ENCODE measurements at places on chromosomes 4 and X. TPM values are rescaled to one million over a fixed set of nuclear protein-coding genes. Genes with fewer than 3 reads are reported as not detected.

Gene RAB40A
- total RNA-seq = 2.3 TPM

GRCh38 chr4:95549246-95550114 is 707 bp upstream of the UNC5C start:
- H3K36me3 ChIP-seq = no peaks in the 10 kb centered on the region
- peak; percentile 82 for DNase-seq
- H3K4me1 ChIP-seq = peaks cover 27% of the 10 kb centered on the region
- H3K27ac ChIP-seq = peak overlapping the region; percentile 52
- peak overlapping the region; percentile 55 for H3K4me3 ChIP-seq

GRCh38 chr4:125135652-125136051 is 179.1 kb upstream of the FAT4 start:
- no peak overlapping the region for H3K4me3 ChIP-seq
- no peaks in the 10 kb centered on the region for H3K36me3 ChIP-seq
- DNase-seq = no peak
- H3K27me3 ChIP-seq = no peaks in the 10 kb centered on the region
- H3K27ac ChIP-seq = no peak overlapping the region

GRCh38 chr4:88356771-88357170 is 21.9 kb upstream of the HERC6 start:
- H3K4me1 ChIP-seq = no peaks in the 10 kb centered on the region
- no peaks in the 10 kb centered on the region for H3K27me3 ChIP-seq
- no peak overlapping the region for H3K27ac ChIP-seq
- DNase-seq = no peak
- no peaks in the 10 kb centered on the region for H3K36me3 ChIP-seq

Gene IL15
- 3.8 TPM for total RNA-seq

- H3K36me3 ChIP-seq = no peaks in the 10 kb centered on the region
- H3K27me3 ChIP-seq = no peaks in the 10 kb centered on the region
- no peak overlapping the region for H3K27ac ChIP-seq
Observed at GRCh38 chr4:87819281-87819919, 13.4 kb upstream of the MEPE start.

Gene SH3RF1
- total RNA-seq = 15.1 TPM

DNA sequence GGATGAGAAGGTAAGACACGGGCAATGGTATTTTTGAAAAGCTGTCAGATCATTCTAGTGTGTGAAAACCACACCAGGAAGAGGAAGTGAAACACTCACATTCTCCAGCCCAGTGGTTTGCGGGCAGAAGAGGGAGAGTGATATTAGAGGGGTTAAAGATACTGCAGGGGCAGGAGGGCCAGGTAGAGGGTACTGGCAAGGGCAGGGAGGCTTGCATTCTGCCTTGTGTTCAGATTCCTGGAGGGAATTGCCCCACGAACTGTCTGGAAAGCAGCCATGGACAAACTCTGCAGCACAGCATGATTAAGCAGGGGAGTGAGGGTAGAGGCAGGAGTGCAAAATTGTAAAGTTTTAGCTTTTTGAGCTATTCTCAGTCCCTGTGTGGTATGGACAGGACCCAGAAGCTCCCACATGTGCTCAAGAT is 30.9 kb downstream of the NIPAL1 start:
- no peak overlapping the region for H3K4me3 ChIP-seq
- no peak for DNase-seq
- peaks cover 18% of the 10 kb centered on the region for H3K4me1 ChIP-seq
- H3K27ac ChIP-seq = no peak overlapping the region
- H3K27me3 ChIP-seq = no peaks in the 10 kb centered on the region

DNA sequence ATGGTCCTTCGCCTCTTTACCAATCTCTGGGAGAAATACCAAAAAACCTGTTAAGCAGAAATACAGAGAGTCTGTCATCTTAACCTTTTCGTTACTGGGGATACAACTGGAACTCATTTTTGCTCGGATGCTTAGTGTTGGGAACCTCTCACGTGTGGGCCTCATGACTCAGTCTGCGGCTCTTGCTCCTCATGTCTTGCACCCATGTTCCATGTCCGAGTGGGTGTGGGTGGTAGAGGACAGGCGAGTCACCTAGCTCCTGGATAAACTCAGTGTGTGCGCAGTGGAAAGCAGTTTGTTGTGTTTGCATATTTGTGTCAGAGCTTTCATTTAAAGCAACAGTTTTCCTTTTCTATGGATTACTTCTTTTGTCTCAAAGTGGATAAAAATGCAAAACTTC is 70.6 kb downstream of the TNIP2 start:
- H3K27me3 ChIP-seq = no peaks in the 10 kb centered on the region
- H3K36me3 ChIP-seq = peaks cover 69% of the 10 kb centered on the region
- no peak for DNase-seq
- no peak overlapping the region for H3K4me3 ChIP-seq
- no peak overlapping the region for H3K27ac ChIP-seq

- peaks cover 21% of the 10 kb centered on the region for H3K4me1 ChIP-seq
- H3K4me3 ChIP-seq = no peak overlapping the region
- no peaks in the 10 kb centered on the region for H3K36me3 ChIP-seq
- H3K27me3 ChIP-seq = no peaks in the 10 kb centered on the region
- no peak for DNase-seq
- peak overlapping the region; percentile 76 for H3K27ac ChIP-seq
Observed at GRCh38 chr4:152258804-152259708, 276.8 kb downstream of the FBXW7 start.

DNA sequence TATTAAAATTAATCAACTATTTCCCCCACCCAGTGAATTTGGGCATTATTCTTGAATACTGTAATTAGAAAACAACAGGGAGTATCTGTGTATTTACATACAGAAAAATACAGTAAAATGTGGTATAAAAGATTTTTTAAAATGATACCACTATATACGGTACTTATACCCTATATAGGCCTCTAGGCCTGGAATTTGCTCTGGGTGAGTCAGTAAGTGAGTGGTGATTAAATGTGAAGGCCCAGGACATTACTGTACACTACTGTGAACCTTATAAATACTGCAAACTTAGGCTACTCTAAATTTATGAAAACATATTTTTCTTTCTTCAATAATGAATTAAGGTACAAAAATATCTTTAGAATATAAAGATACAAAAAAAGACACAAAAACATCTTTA is 6.3 kb upstream of the CSN3 start:
- H3K4me3 ChIP-seq = no peak overlapping the region
- H3K4me1 ChIP-seq = no peaks in the 10 kb centered on the region
- no peaks in the 10 kb centered on the region for H3K36me3 ChIP-seq
- H3K27me3 ChIP-seq = no peaks in the 10 kb centered on the region

DNA sequence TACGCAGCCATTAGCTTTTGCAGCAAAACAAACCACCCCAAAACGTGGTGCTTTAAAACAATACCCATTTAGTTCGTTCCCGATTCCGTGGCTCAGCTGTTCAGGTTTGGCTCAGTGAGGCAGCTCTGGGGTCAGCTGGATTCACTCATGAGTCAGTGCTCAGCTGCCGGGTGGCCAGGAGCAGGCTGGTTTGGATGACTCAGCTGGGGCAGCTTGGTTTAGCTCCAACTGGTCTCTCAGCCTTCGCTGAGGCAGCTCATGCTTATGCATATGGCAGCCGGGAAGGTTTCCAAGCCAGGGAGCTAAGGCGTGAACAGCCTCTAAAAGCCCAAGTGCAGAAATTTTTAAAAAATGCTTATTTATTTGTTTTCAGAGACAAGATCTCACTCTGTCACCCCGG is 13.3 kb upstream of the CD99 start:
- H3K27me3 ChIP-seq = no peaks in the 10 kb centered on the region
- H3K27ac ChIP-seq = no peak overlapping the region
- peak; percentile 89 for DNase-seq
- peaks cover 10% of the 10 kb centered on the region for H3K4me1 ChIP-seq
- H3K4me3 ChIP-seq = no peak overlapping the region

Gene ALAS2
- total RNA-seq = not detected

Gene TMPRSS11A
- not detected for total RNA-seq

DNA sequence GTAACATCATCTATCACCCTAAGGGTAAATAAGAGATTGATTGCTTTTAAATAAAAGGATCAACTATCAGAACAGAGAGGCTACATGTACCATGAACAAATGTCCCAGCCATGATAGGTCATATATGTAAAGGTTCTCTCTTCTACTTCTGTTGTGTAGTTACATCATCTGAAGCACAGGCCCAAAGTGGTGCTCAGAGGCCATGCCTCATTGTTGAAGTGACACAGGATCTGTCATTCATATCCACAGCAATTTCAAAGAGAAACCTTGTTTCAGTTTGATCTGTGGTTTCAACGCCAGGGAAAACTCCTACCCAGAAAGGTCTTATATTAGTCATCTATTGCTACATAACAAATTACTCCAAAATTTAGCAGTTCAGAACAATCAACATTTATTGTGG is 269.2 kb upstream of the MAOA start:
- no peak overlapping the region for H3K27ac ChIP-seq
- no peaks in the 10 kb centered on the region for H3K4me1 ChIP-seq
- no peaks in the 10 kb centered on the region for H3K36me3 ChIP-seq
- DNase-seq = no peak
- H3K4me3 ChIP-seq = no peak overlapping the region

DNA sequence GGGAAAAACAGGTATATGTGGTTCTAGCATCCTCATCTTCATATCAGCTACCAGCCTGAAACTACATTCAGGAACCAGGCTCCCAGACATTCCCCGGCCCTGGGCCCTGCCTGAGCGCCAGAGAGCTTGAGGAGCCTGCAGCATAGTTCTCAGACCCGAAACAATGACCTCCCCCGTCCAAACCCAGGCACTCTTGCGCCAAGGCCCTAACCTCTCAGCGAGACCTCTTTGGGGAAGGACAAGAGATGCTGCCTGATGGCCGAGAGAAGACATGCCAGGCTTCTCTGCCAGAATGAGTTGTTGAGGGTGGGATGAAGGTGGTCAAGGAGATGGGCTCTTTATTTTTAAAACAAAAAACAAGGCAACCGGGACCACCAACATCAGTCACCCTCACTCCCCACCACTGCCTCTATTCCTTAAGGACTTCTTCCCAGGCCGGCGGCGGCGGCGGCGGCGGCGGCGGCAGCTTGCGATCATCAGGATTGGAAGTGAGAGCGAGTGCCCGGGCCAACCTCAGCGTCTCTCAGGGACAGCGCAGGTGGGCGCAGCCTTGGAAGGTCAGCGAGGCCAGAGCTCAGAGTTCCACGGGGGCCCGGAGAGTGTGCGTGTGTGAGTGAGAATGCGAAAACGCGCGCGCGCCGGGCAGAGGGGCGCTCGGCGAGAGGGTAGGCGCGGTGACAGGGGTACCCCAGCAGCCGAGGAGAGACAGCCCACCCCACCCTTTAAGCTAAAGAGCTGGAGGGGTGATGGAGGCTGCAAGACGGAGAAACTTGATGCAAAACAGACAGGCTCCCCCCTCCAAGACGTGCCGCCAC is 601 bp downstream of the INPP4B start:
- peaks cover 21% of the 10 kb centered on the region for H3K4me1 ChIP-seq
- peak overlapping the region; percentile 69 for H3K4me3 ChIP-seq
- peaks cover 22% of the 10 kb centered on the region for H3K27me3 ChIP-seq
- no peak for DNase-seq
- H3K36me3 ChIP-seq = no peaks in the 10 kb centered on the region

DNA sequence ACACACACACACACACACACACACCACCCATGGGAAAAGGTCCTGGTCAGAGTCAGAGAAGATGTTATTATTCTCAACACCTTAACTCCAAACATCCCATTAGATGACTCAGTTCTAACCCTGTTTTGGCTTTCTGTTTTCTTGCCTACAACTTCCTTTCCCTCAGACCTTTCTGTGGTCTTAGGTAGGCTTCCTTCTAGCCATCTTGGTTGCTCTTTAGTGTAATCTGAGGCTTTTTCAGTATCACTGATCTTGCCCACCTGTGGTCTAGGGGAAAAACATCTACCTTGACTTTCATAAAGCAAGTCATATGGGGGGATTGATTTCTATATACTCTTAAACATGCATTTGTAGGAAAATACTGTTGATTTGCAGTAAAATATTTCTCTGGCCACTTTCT is 56.9 kb downstream of the ATG4A start:
- H3K27me3 ChIP-seq = no peaks in the 10 kb centered on the region
- no peak overlapping the region for H3K4me3 ChIP-seq
- no peak for DNase-seq
- H3K27ac ChIP-seq = no peak overlapping the region
- peaks cover 5% of the 10 kb centered on the region for H3K36me3 ChIP-seq

DNA sequence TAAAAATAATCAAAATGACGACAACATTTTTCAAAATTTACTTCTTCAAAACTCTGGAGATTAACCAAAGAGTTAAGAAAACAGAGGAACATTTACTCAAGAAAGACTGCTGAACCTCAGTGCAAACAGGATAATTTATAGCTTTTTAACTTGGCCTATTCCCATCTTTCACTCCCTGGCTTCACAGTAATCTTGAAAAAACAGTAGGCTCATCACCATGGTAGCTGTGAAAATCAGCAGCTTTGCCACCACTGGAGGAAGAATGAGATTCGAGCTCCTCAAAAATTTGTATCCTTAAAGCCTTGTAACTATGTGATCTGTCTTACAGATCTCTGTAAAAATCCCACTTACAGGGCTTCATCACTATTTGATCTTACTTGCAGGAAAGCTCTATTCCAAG is 447.7 kb upstream of the CTSO start:
- no peak for DNase-seq
- H3K4me3 ChIP-seq = no peak overlapping the region
- no peaks in the 10 kb centered on the region for H3K27me3 ChIP-seq
- no peak overlapping the region for H3K27ac ChIP-seq

GRCh38 chr4:24810871-24811631 is 15.7 kb downstream of the SOD3 start:
- no peak for DNase-seq
- no peak overlapping the region for H3K27ac ChIP-seq
- H3K36me3 ChIP-seq = peaks cover 24% of the 10 kb centered on the region

Gene TIGD4
- 0.59 TPM for total RNA-seq

- H3K4me3 ChIP-seq = no peak overlapping the region
- no peaks in the 10 kb centered on the region for H3K36me3 ChIP-seq
- no peaks in the 10 kb centered on the region for H3K27me3 ChIP-seq
Observed at GRCh38 chr4:176262243-176262642, 6.8 kb downstream of the ASB5 start.

DNA sequence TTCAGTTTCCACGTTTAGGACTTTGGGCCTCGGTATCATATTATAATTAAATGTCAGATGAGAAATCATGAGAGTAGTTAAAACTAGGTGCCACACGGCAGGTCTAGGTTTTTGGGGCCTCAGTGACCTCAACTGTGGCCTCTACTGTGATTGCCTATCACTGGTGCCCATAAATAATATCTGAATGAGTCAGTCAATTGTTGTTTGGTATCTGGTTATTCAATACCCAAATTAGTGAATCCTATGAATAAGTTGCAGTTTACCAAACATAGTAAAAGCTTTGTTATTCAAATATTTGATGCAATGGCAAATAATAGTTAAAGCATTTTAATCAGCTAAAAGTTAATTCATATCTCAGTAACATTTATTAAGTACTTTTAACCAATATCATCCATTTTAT is 188.8 kb downstream of the PPP3CA start:
- DNase-seq = no peak
- no peaks in the 10 kb centered on the region for H3K36me3 ChIP-seq
- H3K4me1 ChIP-seq = peaks cover 32% of the 10 kb centered on the region
- H3K4me3 ChIP-seq = no peak overlapping the region
- H3K27me3 ChIP-seq = no peaks in the 10 kb centered on the region

Gene AFM
- total RNA-seq = not detected

Gene PNMA6F
- not detected for total RNA-seq

Gene PLS3
- total RNA-seq = 129 TPM
